ENCODE measurements at places on chromosomes 16 and 17.

DNA sequence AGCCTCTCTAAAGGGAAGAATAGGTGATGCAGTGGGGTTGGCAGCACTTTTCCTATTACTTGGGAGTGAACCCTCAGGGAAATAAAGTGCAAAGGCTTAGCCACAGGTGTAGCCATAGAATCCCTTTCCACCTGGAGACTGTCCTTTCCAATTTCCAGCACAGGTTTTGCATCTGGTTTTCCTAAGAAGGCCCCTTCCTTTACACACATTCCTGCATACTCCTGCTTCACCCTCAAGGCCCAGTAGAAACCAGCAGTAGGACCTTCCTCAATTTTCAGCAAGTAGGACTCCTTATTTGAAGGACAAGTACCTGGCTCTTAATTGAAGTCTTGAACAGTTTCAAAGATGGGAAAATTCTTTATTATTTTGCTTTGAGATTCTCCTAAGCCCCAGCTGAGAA is 171.8 kb upstream of the TBX2 start:
- no peak for DNase-seq

- no peak for DNase-seq
These were observed 9.4 kb downstream of the MFSD6L start for GRCh38 chr17:8789743-8790142.

- DNase-seq: no peak
These were observed 2.3 kb downstream of the TAOK2 start for GRCh38 chr16:29975811-29976511.

- DNase-seq: no peak
These were observed 722 bp upstream of the SLC38A10 start for GRCh38 chr17:81295676-81296381.

- no peak for DNase-seq
These were observed 37.3 kb downstream of the MMP15 start for GRCh38 chr16:58062821-58063220.

- no peak for DNase-seq
These were observed 55.0 kb upstream of the GNAO1 start for GRCh38 chr16:56136256-56136655.

GRCh38 chr16:84569382-84569987 is 48.4 kb downstream of the COTL1 start:
- no peak for DNase-seq

GRCh38 chr16:6155271-6155670 is 1057.7 kb upstream of the EEF2KMT start:
- no peak for DNase-seq

DNA sequence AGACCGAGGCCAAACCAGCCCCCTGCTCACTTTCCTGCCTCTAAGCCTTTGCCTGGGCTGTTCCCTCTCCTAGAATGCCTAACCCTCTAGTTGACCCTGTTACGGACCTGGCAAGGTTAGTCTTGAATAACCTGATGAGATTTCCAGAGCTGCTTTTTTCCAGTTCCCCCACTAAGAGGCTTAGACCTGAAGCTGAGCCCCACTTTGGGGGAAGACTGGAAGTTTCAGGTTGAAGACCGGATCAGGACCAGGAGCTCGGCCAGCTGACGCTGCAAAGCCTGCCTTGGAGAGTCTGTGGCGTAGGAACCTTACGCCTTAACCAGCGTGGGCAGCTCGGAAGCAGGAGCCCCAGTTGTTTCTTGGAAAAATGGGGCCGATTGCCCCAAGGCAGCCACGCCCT is 129.8 kb downstream of the OR1D5 start:
- DNase-seq: no peak

DNA sequence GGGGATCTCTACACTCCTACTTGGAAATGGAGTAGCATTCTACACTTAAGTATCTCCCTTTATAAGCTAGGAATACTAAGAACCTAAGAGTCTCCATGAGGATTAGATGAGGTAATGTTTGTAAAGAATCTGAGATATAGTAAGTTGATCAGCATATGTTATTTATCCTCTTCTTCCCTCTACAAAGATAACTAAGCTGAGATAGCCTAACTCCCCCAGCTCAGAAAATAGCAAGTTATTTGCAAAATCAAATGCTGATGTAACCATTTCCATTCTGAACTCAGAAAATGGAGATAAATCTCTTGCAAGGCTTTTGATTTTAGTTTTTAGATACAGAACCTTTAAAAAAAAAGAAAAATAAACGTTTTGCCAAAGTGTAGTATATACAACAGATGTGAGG is 526.0 kb downstream of the MAF start:
- DNase-seq: no peak
